Lung microvascular endothelial cell (primary cell): ENCODE measurements at places on chromosomes 6 and 20.
A peak's percentile ranks its signal among the peaks of the same experiment; 100 is the strongest.

GRCh38 chr6:152815230-152815872 is 64.8 kb downstream of the VIP start:
- no peak for DNase-seq

GRCh38 chr20:18465536-18466200 is 1.2 kb downstream of the DZANK1 start:
- no peak for DNase-seq

- peak; percentile 10 for DNase-seq
Observed at GRCh38 chr6:11341867-11342266, 109.4 kb upstream of the NEDD9 start.

GRCh38 chr6:33249732-33250630 is 21.7 kb downstream of the VPS52 start:
- peak; percentile 70 for DNase-seq

DNA sequence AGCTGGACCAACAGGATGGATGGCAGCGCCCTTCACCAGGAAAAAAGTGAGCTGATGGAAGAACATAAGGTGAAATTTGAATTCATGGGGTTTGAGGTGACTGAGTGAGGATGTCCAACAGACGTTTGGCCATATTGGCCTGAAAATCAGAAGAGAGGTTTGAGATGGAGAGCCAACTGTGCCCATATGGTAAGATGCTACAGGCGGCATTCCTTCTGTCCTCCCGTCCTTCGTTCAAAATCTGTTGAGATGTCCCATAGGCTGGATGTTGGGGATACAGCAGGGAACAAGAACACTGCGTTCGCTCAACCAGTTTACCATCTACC is 468 bp upstream of the CMTR1 start:
- no peak for DNase-seq
